ENCODE measurements at places on chromosomes 6 and 20.

DNA sequence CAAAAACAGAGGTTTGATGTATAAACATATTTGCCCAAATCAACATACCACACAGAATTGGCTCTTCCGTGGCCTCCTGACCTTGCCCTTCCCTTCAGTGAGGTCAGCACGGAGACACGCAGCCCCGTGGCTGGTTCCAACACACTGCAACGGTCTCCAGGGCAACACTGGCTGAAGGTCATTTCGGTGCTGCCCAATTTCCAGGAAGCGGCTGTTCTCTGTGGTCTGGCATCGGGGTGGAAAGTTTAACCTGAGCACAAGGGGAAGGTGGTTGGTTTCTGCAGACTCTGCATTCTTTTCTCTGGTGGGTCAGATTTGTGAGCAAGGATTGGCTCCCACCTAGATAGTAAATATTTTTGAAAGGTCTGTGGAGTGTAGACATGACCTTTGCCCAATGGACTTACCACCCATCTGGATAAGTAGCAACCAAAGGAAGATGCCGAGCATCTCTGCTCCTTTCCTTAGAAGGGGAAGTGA is 177.6 kb upstream of the PHACTR1 start:
- DNase-seq = no peak

DNA sequence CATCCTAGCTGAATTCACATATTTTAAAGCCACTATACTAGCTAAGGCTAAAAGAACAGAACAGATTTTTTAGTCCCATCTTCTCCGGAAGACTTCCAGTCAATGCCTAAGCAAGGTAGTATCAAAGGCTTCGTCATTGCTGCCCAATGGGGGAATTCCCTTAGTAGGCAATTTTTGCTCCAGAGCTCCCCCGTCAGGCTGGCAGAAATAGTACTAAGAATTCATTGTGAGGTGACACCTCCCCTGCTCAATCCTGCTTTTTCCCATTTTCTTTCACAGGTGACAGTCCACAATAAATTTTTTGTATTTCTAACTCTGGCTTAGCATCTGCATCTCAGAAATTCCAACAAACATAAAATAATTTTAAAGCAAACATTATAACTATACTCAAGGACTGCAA is 52.8 kb upstream of the SRSF6 start:
- DNase-seq = no peak

GRCh38 chr6:83098589-83098988 is 31.1 kb downstream of the DOP1A start:
- no peak for DNase-seq

DNA sequence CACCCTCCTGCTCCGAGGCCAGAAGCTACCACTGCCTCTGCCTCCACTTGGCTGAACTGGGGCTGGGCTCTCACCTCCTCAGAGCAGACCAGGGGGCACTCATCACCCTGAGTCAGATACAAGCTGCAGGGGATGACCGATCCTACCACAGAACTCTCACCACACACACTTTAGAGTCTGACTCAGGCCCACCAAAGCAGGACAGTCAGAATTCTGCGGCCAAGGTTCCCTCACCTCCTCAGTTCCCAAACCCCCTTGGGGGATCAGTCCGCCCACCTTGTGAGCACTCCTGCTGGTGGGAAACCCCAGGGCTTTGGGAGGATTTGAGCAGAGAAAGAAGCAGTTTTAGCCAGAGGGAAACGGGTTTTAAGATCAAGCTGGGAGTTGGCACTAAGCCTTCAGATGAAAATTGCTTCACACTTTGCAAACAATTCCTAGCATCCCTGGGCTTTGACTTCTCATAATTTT is 587.8 kb upstream of the JAG1 start:
- no peak for DNase-seq

DNA sequence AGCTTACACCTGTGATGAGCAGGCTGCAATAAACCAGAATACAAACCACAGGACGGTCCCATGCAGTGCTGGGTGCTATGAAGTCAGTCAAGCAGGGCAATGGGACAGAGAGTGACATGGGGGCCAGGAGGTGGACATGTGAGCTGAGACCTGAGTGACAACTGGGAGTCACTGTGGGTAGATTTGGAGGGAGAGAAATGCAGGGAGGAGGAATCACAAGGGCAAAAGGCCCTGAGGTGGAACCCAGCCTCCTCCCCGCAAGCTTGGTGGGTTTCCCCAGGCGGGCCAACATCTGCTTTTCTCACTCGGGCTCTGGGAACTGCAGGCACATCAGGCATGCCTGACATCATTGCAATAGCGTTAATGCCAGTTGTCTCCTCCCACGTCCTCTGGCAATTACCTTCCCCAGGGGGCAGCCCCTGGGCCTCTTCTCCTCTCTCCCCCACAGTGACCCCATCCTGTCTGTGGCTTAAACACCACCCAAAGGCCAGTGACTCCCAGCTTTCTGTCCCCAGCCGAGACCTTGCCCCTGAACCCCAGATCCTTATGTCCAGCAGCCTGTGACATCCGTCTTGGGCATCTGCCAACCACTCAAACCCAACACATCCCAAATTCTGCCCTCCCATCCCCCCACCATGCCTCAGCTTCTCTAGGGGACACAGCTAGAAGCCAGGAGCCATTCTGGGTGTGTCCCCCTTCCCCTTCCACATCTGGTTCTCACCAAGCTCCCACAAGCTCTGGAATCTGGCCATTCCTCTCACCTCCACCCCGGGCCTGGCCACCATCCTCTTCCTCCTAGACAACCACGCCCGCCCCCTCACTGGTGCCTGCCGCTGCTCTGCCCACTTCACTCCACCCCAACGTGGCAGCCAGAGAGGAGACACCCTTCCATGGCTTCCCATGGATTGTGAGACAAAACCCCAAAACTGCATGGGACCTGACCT is 28.2 kb downstream of the PDRG1 start:
- DNase-seq = no peak

DNA sequence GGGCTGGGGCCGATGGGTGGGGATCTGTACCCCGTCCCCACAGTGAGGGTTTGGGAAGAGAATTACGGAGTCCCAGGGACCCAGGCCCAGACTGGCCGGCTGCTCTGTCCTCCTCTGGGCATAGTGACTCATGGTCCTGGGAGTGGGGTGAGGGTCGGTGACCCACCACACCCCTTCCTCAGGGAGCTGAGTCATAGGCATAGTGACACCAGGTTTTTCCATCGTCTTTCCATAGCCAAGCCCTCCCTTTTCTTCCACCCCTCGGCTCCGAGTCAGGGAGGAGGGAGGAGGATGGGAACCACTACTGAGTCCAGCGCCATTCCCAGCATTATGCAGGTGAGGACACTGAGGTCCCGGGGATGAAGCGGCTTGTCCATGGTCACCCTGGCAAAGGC is 8.9 kb downstream of the CYP21A2 start:
- no peak for DNase-seq

Data from caudate nucleus (tissue), 63 donors.